ENCODE measurements at places on chromosomes 16 and 17.
A peak's percentile ranks its signal among the peaks of the same experiment; 100 is the strongest.

- DNase-seq, result no peak
These were observed 92.3 kb downstream of the SPAG9 start for GRCh38 chr17:51028176-51028863.

DNA sequence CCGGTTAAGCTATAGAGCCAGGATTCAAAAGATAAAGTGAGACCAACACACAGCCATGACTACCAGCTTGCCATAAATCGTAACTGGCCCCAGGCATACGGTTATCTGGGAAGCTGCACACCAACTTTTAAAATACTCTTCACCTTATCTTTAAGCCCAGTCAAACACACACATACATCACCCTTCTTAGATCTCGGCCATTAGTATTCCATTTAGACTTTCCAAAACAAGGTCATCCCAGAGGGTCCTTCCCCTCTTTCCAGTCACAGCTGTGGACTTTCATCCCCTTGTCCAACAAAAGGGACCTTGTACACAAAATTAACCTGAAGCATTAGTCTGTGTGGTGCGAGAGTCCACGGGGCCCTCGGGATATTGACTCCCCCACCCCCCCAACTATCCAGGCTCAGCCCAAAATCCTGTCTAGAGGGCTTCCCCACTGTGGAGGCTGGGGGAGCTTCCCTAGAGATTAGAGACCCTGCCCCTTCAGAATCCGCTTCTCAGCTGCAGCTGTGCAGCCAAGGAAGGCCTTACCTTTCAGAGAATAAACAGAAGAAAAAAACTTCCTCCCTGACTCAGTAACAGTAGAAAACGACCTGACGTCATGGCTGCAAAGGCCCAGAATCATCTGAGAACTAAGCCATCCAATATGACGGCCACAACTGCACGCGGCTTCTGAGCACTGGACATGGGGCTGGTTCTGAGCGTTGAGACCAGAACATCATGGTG is 9.9 kb downstream of the ZFHX3 start:
- DNase-seq, result no peak

DNA sequence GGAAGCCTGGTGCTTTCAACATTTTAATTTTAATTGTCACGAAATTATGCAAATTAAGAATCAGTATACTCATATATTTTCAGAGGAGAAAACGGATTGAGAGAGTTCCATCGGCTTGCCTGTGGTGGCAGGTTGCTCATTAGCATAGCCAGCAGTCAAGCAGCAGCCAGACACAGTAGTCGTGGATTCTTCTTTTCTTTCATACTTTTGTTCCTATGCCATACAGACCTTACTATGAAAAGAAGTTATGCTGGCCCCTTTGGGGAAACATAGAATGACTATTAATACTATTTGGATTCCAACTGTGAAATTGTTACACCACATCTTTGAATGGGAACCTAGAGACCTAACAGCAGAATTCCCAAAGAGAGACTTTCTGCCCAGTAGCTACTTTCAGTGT is 617.7 kb upstream of the CA10 start:
- no peak for DNase-seq

GRCh38 chr17:11618861-11619566 is 20.7 kb downstream of the DNAH9 start:
- no peak for DNase-seq

DNA sequence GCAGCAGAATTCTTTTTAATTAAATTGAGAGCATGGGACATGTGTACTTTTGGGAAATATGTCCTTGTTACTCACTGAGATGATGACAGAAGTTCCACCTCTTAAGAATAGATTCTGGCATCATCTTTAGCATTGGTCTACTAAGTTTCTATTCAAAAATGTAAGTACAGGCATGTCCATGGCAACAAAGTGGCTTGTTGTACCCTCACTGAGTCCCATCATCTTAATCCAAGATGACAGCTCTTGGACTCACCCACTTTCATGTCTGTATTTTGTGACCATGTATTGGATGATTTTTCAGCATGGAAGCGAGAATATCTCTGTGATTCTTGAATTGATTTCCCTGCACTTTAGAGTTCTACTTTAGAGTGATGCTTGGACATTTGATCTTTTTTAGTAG is 33.1 kb upstream of the NAGLU start:
- no peak for DNase-seq

DNA sequence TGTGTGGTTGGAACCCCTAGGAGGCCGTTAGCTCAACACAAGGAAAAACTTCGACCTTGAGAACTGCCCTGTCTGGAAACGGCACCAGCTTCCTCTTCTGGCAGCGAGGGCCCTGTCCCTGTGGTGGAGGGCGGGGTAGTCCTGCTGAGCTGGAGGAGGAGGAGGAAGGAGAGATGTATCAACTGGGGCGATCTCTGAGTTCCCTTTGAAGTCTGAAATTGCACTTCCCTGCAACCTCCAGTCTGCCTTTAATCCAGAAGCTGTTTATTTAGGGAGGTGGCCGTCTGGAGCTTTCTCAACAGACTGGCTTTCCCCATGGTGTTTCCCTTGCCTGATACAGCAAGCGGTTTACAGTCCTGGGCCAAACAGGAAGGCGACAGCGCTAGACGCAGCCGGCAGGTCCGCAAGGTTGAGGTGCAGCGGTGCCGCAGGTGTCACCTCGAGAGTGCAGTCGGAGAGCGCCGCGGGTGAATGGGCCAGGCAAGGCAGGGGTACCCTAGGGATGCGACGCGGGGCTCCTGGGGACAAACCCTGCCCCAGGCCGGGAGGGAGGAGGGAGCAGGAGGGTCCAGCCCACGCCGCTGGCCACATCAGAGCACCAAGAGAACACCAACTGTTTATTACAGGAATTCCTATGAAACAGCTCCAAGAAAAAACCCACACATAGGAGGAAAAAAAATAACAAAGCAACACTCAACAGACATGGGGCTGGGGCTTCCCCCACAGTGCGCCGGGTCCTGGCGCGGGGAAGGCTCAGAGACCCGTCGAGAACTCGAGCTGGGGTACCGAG is 11.4 kb upstream of the MRPS23 start:
- no peak for DNase-seq

DNA sequence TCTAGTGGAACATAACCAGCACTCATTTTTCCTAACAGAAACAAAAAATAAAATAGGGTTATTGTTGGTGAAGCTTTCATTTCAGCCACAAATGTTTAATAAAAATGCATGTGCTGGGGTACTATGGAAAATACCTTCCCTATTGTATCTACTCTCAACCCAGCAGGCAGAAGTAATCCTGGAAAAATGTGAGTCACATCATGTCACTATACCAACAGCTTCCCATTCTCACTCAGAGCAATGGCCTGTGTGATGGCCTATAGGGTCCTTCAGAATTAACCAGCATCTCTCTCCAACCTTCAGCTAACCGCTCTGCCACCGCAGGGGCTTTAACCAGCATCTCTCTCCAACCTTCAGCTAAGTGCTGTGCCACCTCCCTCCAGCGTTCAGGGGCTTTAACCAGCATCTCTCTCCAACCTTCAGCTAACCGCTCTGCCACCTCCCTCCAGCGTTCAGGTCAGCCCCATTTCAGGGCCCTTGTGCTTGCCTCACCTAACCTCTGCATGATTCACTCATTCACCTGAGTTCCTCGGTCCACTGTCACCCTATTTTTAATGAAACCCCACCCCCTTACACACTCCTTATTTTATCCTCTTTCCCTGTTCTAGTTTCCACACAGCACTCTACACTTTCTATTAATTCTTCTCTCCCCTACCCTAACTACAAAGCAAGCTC is 34.0 kb downstream of the UBE2G1 start:
- no peak for DNase-seq

GRCh38 chr16:22272870-22273650 is 24.1 kb upstream of the POLR3E start:
- DNase-seq, result no peak

DNA sequence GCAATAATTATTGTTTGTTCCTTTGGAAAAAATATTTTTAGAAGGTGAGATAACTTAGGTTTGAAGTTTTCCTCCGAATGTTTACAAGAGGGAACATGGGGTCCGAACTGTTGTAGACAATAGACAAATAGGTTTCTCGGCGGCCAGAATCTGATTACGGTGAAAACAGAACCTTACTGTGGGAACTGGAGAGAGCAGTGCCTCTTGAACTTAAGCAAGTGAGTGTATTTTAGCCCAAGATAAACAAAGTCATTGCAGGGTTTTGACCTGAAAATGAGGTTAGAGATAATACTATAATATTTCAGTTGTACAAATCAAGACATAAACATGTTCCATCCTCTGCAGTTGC is 134.7 kb downstream of the ABCA8 start:
- DNase-seq, result no peak

GRCh38 chr16:16148755-16149154 is 74.5 kb downstream of the ABCC6 start:
- DNase-seq, result no peak

DNA sequence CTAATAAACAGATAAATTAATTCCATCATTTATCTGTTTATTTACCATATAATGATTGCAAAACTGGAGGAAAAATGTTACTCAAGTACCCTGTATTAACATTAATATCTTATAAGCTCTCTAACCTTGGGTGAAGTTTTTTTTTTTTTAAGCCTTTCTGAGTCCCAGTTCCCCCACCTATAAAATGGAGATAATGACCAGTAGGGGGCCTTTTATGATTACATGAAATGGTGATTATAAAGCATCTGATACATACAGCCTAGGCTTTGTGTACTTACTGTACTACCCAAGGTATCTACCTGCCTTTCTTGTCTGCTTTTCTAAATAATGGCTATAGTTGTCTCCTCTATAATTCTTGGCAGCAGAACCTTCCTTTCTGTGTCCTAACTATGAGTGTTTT is 22.6 kb downstream of the LRRC36 start:
- no peak for DNase-seq

DNA sequence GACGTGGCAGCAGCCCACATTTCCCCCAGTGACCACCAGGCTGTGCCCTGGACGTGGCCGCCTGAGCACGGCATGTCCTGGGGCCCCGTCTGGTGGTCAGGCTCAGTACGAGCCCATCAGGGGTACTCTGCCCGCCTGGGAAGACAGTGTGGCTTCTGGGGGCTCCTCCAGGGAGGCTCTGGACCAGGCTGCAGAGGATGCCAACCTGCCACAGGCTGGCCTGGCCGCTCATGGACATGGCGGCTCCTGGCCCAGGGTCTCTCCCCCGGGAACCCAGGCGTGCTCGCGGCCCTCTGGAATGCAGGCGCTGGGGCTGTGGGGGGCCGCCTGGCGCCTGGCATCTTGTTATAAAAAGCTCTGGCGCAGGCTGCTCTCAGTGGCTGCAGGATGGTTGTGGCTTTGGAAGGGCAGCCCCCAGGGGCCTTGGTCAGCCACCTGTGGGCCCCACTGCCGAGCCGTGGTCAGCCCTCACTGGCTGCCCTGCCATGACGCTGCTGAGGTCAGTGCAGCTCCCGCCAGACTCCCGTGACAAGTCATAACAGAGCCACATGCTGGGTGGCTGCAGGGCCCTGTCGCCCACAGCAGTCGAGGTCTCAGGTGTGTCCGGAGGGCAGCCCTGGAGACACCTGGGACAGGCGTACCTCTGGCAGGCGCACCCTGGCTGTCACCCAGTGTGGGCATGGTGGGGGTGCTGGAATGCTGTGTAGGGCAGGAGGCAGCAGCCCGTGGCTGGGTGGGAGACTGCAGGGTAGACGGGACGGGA is 15.0 kb downstream of the CENPX start:
- DNase-seq, result no peak

GRCh38 chr17:68456339-68457167 is 743 bp downstream of the WIPI1 start:
- DNase-seq, result no peak

- DNase-seq, result no peak
These were observed 937.8 kb downstream of the KCNJ2 start for GRCh38 chr17:71107136-71107535.

DNA sequence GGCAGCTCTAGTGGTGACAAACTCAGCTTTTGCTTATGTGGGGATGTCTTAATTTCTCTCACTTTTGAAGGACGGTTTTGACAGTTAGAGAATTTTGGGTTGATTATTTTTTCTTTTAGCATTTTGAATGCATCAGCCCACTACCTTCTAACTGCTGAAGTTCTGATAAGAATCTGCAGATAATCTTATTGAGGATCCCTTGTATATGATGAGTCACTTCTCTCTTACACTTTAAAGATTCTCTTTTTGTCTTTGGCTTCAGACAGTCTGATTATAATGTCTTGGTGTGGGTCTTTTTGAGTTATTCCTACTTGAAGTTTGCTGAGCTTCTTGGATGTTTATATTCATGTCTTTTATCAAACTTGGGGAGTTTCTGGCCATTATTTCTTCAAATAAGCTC is 5.5 kb upstream of the PRKCB start:
- DNase-seq, result no peak

DNA sequence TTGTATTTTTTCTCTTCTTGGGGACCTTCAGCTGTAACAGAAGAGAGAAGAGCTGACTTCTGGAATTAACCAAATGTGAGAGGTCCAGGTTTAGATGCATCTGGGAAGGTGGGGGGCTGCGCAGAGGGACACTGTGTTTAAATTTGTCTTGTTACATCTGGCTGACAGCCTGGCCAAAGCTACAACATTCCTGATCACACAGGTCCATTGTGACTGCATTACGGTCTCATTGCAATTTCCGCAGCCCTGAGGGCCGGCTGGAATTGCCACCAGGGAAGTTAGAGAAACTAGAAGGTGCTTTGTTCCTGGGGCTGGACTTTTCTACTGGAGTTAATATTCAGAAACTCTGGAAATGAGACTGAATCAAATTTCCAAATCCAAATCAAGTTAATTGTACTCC is 37.9 kb upstream of the LRRC75A start:
- no peak for DNase-seq

DNA sequence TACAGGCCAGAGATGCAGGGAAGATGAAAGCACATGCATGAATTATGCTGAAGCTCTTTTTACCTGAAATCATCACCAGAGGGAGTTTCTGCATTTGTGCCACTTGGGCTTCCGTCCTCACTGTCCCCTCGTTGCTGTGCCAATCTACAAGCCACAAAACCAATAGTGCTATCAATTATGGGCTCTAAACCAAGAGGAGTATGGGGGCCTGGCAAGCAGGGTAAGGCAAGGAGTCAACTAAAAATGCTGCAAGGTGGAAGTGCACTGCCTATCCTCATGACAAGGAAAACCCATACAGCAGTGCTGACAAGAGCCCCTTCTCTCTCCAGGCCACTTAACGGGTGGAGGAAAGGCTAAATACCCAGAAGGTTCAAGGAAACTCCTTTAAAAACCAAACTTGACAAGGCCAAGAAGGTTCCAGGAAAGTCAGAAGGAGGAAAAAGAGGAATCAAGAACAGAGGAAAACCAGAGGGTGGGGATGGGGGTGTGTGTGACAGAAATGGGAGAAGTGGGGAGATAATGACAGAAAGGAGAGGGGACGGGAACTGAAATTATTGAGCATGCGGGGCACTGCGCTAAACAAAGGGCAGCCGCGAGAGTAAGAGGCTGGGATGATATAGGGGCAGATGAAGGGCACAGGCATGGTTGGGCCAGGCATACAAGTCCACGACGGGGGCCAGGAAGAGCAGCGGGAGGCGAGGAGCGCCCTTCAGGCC is 674 bp downstream of the C17orf75 start:
- peak; percentile 54 for DNase-seq

- DNase-seq, result no peak
These were observed 452.5 kb upstream of the CCL2 start for GRCh38 chr17:33802349-33803198.

All from T-cell (primary cell).